Activated CD4-positive, alpha-beta T cell treated with anti-CD3 and anti-CD28 coated beads, Interleukin-10, Interleukin-2, amounts not matched to agents 100 ng/mL and 50 ng/mL, durations not matched to agents 16 hours and 8 hours (primary cell): ENCODE measurements at places on chromosomes 12 and 14.

DNA sequence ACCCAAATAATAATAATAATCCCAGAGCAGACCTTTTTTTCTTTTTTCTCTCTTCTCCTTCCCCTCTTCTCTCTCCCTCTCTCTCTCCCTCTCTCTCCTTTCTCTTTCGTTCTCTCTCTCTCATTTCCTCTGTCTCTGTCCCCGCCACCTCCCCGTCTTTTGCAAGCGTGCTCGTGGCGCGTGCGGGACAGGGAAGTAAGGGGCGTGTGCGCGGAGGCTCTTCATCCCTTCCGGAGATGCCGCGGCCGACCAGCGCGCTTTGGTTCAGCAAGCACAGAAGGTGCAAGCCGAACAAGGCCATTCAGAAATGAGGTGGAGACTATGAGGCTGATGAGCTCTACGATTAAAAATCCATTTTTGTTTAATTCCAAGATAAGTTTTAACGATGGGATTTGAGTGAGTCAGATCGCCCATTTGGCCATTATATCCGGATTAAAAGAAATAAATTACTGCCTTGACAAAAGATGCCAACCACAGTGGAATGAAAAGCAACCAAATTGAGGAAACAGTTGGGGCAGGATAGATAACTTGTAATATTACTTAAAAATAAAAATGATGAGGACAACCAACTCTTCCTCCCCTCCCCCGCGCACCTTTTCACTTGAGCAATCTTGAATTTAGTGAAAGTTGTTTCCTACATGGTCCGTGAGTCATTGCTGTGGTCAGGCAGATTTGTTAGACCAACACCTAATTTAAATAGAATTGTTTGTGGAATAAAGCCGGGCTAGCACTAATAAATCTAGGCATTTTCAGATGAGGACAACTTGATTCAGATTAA, 1.2 kb upstream of the AMIGO2 start:
- DNase-seq, result peak; percentile 75

DNA sequence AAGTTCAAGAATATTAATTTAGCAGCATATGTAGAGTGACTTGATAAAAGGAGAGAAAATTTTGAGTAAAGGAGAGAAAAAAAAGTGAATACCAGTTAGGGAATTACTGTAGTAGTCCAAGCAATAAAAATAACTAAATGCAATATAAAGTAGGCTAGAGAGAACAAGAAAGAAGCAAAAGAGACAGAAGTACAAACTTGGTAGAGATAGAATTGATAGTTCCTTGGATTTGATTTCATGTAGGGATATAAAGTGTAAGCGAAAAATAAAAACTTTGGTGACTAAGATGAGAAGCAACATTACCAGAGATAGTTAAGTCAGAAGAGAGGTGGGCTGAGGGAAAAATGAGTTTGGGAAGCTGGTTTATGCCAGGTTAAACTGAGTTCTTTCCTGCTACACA, 252.4 kb downstream of the SEC23A start:
- no peak for DNase-seq

DNA sequence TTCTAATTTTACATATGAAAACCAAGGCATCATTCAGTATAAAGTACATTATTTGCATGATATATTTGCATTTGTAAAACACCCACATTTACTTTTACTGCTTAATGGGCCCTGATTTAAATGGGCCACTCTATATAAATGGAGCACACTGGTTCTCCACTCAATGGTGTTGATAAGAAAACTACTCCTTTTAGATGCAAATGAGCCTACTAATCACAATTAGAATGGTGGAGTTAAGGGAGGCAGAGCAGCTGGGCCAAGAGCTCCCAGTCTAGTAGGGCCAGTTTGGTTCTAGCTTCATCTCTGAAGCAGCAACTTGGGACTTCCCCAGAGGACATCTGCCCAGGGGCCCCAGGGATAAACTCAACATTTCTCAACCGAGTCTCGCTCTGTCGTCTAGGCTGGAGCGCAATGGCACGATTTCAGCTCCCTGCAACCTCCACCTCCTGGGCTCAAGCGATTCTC, 120.7 kb downstream of the FOXN3 start:
- no peak for DNase-seq

GRCh38 chr14:104650981-104651875, 38.2 kb upstream of the INF2 start:
- DNase-seq, result no peak

- DNase-seq, result no peak
Measured at GRCh38 chr14:33814010-33814409, 136.9 kb downstream of the EGLN3 start.

GRCh38 chr14:59897757-59898383, 22.1 kb upstream of the LRRC9 start:
- peak; percentile 11 for DNase-seq

DNA sequence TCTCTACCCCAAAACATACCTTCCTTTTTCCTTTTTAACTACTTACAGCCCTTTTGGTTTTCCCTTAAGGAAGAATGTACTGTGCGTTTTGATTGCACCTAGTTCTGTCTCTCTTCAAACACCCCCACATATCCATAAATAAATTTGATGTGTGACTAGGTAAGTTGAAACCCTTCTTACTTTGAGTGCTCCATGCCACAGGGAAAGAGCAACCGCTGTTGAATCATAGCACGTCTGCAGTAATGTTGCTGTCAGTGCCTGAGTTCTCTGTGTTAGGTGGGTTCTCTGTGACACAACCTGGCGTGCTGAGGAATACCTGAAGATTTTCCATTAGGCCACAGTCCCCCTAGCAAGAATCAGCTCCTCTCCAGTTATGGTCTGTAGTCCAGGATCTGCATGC, 102.1 kb downstream of the FIGNL2 start:
- DNase-seq, result no peak

DNA sequence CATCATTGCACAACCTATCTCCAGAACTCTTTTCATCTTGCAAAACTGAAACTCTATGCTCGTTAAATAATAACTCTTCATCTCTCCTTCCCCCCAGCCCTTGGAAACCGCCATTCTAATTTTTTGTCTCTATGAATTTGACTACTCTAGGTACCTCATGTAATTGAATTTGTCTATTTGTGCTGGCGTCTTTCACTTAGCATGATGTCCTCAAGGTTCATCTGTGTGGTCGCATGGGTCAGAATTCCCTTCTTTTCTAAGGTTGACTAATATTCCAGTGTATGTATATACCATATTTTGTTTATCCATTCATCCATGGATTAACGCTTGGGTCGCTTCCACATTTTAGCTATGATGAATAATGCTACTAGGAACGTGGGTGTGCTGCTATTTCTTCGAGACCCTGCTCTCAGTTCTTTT, 80.1 kb downstream of the PLXNC1 start:
- DNase-seq, result no peak

DNA sequence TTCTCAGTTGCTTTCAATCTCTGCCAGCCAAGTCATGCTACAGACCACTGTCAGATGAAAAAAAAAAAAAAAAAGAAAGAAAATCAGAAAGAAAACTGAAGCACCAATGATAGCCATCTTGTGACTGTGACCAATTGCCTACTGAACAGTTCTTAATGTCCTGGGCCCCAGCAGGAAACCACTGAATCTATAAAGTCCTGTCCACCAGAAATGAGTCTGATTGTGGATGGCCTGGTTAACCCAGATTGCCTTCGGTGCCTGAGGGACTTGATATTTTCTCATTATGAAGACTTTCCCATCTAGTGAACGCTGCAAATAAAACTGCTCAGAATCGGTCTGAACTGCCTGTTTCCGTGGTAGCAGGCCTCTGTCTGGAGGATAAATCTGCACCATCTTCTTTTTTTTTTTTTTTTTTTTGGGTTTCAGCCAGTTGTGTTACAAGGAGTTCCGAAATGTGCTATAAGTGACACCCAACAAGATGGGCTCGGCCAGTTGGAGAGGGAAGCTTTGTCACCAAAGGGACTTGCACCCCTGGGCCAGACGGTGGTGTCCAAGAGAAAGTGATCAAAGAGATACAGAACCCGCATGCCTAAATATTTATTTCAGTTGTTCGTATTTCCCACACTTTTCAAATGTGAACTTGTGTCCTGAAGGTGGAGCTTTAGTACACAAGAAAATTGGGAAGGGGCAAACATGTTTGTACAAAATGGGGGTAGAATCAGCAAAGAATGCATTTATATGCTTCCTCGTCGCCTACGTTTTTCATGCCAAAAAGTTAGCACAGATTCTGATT, 3.0 kb upstream of the PLXNC1 start:
- DNase-seq, result peak; percentile 29

GRCh38 chr14:69096781-69097475, 56.0 kb downstream of the DCAF5 start:
- no peak for DNase-seq

- no peak for DNase-seq
Measured at GRCh38 chr14:102810523-102810922, 33.3 kb downstream of the TRAF3 start.

GRCh38 chr14:99150236-99150635, 121.8 kb downstream of the BCL11B start:
- no peak for DNase-seq

DNA sequence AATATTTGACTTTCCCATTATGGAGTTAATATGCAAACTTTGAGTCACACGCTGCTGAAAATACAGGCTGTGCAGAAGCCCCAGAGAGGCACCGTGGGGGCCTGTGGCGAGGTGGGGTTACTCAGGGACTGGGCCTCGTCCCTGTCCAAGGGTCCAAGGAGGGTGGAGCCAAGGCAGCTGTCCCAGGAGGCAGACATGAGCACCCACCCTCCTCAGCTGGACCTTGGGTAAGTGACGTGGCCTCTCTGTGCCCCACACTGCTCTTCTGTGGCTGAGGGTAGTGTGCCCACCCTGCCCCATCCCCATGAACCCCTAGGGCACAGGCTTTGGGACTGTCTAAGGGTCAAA, 39.4 kb downstream of the FAM222A start:
- no peak for DNase-seq

DNA sequence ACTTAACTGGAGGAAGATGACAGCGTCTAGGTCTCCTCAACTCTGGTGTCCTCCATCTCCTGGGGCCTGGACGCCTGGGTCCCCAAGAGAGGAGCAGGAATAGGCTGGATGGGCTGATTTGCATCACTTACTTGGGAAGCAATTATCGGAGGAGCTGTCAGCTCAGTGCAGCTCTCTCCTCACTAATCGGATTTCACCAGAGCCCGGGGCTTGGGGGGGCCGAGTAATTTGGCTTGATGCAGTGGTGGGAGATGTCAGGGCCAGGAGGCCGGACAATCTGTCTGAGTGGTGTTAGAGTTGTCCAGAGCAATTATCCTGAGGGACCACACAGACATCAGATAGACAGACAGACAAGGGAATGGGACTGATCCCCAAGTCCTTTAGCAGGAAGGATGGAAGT, 4.6 kb upstream of the SMUG1 start:
- DNase-seq, result no peak

DNA sequence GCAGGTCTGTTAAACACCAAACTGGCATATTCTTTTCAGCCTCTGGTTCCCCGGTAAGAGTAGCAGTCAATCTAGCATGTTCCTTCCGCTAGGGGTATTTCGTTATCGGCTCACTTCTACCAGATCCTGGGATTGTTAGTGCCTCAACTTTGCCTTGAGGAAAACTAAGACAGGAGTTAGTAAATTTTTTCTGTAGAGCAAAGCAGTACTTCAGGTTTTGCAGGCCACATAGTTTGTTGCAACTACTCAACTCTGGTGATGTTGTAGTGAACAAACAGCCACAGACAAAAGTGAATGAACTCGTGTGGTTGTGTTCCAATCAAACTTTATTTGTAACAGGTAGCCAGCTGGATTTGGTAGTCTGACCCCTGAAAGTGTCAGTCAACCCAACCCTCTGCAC, 6.3 kb upstream of the CDH24 start:
- no peak for DNase-seq

DNA sequence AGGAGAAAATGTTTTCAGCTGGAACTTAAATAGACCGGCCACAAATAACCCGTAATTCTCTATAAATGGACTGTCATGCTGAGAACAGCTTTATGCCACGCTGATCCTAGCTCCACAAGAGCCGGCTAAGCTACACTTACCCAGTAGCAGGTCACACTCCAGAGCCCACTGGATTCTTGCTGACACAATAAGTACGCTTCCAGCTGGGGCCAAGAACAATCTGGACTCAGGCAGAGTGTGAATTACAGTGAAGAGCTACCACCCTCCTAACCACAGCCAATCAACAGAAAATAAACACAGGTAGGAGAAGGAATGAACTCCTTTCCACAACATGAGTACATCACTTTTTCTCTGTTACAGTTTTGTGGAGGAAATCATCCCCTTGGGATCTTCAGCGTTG, 531.3 kb downstream of the GALC start:
- no peak for DNase-seq

DNA sequence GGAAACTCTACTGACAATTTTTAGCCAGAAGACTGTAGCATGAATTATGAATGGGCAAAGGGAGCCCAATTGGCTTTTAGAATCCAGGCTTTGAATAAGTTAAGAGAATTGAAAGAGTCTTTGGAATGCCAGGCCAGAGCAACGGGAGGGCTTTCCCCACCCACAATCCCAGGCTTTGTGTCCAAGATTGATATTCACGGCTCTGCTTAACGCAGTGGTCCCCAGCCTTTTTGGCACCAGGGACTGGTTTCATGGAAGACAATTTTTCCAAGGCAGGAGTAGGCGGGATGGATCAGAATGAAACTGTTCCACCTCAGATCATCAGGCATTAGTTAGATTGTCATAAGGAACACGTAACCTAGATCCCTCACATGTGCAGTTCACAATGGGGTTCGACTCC, 79.6 kb downstream of the EPS8 start:
- no peak for DNase-seq

- no peak for DNase-seq
Measured at GRCh38 chr14:56331592-56332216, 213.5 kb downstream of the PELI2 start.

DNA sequence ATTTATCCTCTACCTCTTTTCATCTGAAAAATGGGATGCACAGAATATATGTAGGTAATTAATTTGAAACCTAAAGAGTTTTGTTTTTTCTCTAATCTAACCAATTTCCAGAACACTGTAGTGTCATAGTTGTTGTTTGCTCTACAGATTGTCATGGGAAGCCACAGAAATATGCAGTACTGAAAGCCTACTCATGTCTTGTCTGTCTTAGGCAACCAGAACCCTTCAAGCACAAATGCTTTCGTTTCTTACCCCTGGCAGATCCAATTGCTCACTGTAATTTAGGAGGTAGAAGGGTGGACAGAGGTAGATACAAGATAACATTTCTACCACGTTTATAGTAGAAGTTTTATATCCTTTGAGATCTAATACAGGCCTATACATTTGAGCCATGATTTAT, 330.2 kb upstream of the NOVA1 start:
- DNase-seq, result no peak

GRCh38 chr12:85004204-85004603, 31.9 kb downstream of the TSPAN19 start:
- DNase-seq, result no peak

- DNase-seq, result no peak
Measured at GRCh38 chr14:89245802-89246201, 171.2 kb downstream of the FOXN3 start.

- no peak for DNase-seq
Measured at GRCh38 chr12:110725267-110725666, 17.4 kb downstream of the PPP1CC start.

GRCh38 chr14:20667957-20668356, 16.4 kb upstream of the RNASE4 start:
- DNase-seq, result peak; percentile 84

GRCh38 chr12:56038022-56038655, 3.6 kb upstream of the RPS26 start:
- DNase-seq, result no peak
